ENCODE measurements at places on chromosomes 2 and 18.
A peak's percentile ranks its signal among the peaks of the same experiment; 100 is the strongest.

DNA sequence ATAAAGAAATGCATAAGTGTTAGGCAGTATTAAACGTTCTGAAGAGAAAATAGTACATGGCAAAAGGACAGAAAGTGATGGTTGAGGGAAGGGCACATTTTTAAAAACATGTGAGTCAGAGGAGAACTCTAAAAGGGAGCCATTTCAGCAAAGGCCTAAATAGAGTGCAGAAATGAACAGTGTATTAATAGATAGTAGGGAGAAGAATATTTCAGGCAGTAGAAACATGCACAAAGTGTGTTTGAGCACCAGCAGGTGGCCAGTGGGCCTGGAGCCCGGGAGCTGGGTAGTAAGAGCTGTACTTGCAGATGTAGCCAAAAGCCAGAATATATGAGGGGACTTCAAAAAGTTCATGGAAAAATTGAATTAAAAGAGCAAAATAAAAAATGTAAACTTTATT lies 288.1 kb upstream of the FIGN start:
- DNase-seq, result no peak

- DNase-seq, result no peak
These were observed 114.0 kb downstream of the PIEZO2 start for GRCh38 chr18:11035376-11035775.

- DNase-seq, result no peak
These were observed 97.9 kb upstream of the KLHL29 start for GRCh38 chr2:23286758-23287704.

GRCh38 chr2:27779417-27780055 lies 8.0 kb downstream of the MRPL33 start:
- no peak for DNase-seq

DNA sequence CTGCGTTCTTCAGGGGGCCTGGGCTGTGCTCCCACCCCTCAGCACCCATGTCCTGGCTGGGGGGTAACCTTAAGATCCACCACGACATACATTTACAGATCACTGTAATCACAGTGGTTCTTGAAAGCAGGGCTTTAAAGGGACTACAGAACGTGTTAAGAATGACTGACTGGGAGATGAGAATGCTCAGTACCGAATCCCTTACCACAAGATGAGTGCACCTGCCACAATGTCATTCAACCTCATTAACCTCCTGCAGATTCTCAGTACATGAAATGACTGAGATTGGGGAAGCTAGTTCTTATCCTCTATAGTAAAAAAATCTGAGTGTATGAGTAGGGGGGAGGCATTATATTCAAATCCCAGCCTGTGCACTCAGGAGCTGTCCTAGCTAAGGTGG lies 10.5 kb upstream of the PIEZO2 start:
- DNase-seq, result no peak

DNA sequence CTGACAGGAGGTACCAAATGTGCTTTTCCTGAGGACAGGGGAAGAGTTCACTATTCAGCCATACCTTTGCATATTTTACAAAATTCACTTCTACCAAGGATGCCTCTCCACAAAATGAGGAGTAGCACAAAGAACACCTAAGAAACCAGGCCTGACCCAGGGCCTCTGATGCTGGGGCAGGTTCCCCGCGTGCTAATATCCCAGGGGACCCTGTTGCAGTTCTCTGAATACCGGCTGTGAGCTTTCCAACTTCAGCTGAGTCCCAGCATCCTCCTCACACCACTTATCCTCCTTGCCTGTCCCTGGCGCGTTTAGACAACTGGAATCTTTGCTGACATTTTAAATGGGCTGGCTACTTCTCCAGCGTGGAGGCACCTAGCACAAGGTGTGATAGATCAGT lies 142.3 kb downstream of the BCL2 start:
- no peak for DNase-seq

DNA sequence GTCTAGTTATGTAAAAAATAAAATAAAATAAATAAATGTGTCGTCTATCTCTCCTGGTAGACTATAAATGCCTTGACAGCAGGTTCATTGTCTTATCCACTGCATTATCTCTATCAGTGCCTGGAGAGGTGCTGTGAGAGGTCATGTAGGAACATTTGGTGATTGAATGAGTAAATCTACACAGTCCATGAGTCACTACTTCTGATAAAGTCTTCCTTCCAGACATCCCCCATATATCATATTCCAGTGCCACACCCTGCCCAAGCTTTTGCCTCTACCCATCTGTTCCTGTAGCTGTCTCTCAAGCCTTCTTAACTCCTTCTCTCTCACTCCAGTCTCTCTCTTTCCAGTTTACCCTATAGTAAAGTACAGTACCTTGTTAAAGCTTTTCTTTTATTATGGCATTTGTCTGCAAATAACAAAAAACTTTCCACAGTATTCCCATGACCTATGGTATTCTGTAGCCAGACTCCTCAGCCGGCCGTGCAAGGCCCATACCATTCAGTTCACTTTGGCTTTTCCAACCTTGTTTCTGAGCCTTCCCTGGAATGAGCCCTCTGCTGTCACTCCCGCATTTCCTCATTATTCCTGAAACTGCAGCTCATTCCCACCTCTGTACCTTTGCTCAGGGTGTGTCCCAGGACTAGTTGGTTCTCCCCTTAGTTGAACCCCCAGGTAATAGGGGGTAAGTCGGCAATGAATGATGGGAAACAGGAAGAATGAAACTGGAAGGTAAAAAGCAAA lies 37.5 kb downstream of the ANXA4 start:
- no peak for DNase-seq

DNA sequence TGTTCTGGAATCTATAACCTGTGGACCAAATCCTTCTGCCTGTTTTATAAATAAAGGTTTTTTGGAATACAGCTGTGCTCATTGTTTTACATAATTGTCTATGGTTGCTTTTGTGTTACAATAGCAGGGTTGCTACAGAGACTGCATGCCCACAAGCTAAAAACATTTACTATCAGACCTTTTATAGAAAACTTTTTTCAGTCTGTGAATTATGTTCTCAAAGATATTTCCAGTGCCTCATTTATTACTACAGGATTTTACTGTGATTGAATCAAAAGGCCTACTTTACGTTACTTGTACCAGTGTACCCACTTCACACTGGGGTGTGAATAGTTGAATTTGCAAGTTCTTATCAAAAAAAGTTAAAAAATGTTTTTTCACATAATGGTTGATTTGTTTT lies 7.0 kb downstream of the KIAA1328 start:
- no peak for DNase-seq

GRCh38 chr2:108905176-108905575 lies 83.8 kb downstream of the EDAR start:
- no peak for DNase-seq

DNA sequence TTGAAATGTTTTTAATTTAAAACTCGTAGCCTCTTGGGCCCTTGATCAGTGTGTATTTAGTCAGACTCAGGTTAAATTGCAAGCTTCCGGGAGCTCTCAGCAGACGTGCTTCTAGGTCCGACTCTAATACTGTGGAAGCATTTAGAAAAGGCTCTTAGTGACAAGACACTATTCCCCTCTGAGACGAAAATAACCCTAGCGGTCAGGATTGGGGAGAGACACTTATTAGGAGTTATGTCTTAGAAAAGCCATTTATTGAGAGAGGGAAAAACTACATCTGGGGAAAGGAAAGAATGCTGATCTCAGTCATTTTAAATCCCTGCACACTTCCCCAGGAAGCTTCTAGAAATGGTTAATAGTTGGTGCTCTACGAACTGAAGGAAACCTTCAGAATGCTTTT lies 110.5 kb upstream of the NCK2 start:
- DNase-seq, result no peak

DNA sequence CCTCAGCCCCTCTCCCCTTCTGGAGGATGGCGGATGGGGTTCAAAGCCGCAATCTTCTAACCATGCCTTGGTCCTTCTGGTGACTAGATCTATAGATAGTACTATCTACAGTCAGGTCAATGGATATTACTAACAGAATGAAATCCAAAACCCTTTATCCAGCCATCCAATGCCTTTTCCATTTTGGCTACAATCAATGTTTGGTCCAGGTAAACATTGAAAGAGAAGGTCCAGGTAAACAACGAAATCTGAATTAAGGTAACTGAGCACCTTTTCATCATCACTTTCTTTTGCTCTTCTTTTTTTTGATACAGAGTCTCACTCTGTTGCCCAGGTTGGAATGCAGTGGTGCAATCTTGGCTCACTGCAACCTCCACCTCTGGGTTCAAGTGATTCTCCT lies 9.7 kb downstream of the PPP4R3B start:
- no peak for DNase-seq

DNA sequence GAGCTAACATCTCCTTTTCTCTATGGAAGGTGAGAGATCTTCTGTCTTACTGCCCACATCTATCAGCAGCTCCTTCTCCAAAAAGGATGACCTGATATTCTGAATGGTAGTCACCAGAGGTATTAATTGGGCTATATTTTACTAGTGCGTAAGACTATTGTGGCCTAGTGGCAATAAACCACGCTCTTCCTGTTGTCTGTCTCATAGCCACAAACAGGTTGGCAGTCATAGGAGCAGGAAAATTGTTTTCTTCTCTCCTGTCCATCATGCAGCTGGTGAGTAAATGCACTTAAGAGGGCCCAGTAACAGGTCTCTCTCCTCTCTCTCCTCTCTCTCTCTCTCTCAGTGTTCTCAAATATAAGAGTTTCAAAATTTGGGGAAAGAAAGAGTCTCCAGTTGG lies 856.8 kb upstream of the ACVR2A start:
- DNase-seq, result no peak

DNA sequence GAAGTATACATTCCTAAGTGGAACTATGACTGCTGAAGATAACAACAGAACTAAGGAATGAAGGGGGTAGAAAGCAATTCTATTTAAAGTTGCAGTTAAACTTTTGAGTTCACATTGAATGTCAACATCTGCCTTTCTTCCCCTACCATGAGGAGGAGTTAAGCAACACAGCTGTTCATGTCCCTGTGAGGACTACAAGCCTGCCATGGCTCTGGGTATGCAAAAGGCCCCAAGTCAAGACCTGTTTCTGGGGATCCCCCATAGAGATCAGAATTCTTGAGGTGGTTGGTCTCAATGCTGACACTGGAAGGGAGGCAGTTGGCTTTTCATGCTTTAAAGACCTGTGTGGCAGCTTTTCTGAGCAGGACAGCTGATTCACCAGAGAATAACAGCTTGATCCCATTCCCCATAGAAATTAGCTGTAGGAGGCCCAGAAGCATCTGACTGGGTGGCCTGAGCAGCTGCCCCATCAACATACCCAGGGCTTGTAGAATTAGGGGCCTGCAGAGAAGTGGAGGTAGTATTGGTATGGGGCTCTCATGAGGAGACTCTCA lies 131.0 kb downstream of the SETBP1 start:
- DNase-seq, result no peak

DNA sequence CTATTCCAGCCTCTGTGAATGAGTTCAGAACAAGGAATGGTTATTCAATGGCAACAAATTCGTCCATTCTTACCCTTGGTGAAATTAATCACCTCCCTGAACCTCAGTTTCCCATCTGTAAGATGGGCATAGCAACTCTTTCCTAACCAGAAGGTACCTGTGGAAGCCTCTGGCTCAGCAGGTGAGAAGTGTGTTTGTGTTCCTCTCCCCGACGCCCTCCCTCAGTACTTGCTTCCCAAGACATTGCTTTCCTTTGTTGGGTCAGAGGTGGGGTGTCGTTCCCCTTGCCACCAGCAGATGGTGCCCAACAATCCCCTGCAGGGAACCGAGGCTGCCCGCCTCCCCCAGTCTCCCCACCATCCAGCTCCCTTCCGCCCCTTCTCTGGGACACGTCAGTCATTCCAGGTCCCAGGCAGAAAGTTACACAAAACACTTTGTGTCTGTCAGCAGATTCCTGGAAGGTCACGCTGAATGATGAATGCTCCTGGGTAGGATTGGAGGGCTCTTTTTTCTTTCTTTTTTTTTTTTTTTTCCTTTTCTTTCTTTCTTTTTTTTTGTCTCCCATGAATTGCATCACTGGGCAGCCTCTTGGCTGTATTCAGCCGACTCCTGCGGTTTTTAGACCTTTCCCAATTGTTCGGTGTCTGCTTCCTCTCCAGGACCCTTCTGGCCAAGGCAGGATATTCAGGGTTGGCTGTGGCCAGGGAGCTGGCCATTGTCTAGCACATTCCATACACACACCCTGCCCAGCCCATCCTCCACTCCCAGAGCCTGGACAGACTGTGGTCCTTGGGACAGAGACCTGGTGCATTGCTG lies 117.3 kb downstream of the LPIN1 start:
- peak; percentile 69 for DNase-seq

GRCh38 chr2:178263159-178263860 lies 69.0 kb downstream of the OSBPL6 start:
- DNase-seq, result no peak

GRCh38 chr2:231378026-231378722 lies 17.3 kb upstream of the B3GNT7 start:
- DNase-seq, result no peak

GRCh38 chr2:189798312-189799029 lies 14.2 kb downstream of the PMS1 start:
- DNase-seq, result no peak
